ENCODE measurements at places on chromosomes 1 and 21.

DNA sequence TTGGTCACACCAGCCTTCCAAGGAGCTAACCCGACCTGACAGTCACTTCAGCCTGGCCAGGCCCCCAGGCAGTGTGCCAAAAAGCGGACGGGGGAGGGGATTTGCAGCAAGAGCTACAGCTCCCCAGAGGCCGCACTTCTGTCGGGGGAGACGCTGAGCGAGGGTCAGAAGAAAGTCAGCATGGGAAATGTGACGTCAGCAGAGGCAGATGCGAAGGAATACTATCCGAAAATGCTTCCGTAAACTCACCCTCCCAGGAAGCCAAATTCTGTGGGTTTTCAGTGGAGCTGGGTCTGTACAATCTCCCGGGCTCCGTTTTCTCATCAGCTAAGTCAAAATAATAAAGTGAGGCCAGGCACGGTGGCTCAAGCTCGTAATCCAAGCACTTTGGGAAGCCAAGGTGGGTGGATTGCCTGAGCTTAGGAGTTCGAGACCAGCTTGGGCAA lies 28.5 kb upstream of the ECE1 start:
- H3K27me3 ChIP-seq = no peaks in the 10 kb centered on the region
- no peaks in the 10 kb centered on the region for H3K36me3 ChIP-seq
- DNase-seq = no peak
- H3K4me3 ChIP-seq = no peak overlapping the region

GRCh38 chr21:45169682-45170081 lies 95.3 kb downstream of the ADARB1 start:
- no peaks in the 10 kb centered on the region for H3K27me3 ChIP-seq
- no peak for DNase-seq
- H3K4me1 ChIP-seq = no peaks in the 10 kb centered on the region
- no peak overlapping the region for H3K4me3 ChIP-seq
- H3K27ac ChIP-seq = peak overlapping the region; percentile 27

- peaks cover 7% of the 10 kb centered on the region for H3K27me3 ChIP-seq
- DNase-seq = no peak
- H3K36me3 ChIP-seq = no peaks in the 10 kb centered on the region
These were observed 43.0 kb upstream of the AK4 start for GRCh38 chr1:65104854-65105534.

DNA sequence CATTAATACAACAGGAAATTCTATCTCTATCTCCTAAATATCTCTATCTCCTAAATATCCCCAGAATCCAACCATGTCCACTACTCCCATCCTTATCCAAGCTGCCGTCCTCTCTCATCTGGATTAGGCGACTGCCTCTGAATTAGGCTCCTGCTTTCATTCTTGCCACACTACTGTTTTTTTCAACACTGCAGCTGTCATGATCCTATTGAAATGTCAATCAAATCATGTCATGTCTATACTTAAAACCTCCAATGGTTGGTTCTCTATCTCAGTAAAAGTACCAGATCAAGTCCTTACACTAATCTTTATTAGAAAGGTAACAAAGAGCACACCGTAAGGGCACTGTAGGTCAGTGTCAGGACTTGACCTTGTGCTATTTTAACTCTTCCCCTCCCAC lies 82.0 kb upstream of the NFIA start:
- peaks cover 27% of the 10 kb centered on the region for H3K27me3 ChIP-seq
- H3K4me3 ChIP-seq = no peak overlapping the region
- no peak overlapping the region for H3K27ac ChIP-seq
